NCI-H2081 treated with DMSO at 0.1 percent for 48 hours (cell line): ENCODE measurements at places on chromosomes 1 and 21.

DNA sequence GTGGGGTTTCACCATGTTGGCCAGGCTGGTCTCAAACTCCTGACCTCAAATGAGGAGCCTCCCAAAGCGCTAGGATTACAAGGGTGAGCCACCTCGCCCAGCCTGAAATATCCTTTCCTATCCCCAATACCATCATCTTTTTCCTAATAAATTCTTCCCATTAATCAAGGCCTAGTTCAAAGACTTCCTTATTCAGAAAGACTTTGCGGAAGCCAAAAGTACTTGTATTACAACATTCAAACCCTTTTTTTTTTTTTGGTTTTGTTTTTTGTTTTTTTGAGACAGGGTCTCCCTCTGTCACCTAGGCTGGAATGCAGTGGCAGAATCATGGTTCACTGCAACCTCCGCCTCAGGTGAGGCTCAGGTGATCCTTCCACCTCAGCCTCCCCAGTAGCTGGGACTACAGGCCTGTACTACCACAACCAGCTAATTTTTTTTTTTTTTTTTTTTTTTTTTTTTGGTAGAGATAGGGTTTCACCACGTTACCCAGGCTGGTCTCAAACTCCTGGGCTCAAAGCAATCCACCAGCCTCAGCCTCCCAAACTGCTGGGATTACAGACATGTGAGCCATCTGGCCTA is 7.6 kb downstream of the SLC19A2 start:
- DNase-seq, result no peak

GRCh38 chr21:34942911-34943310 is 106.2 kb downstream of the RUNX1 start:
- DNase-seq, result no peak

DNA sequence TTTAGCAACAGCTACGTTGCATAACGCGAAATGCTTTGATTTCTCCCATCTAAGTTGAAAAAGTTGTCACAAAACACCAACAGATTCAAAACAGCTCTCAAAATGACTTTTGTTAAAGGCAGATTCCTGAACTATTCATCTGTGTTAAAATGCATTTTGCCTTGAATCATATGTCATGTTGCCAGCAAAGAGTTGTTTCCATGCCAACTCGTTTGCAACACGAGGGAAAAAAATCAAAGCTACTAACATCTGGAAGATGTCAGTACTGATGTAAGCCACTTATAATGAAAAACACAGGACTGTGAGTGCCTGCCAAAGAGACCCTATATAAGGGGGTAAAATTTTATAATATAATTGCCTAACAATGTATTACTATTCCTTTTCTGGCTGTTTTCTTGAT is 182.7 kb upstream of the PTBP2 start:
- no peak for DNase-seq

DNA sequence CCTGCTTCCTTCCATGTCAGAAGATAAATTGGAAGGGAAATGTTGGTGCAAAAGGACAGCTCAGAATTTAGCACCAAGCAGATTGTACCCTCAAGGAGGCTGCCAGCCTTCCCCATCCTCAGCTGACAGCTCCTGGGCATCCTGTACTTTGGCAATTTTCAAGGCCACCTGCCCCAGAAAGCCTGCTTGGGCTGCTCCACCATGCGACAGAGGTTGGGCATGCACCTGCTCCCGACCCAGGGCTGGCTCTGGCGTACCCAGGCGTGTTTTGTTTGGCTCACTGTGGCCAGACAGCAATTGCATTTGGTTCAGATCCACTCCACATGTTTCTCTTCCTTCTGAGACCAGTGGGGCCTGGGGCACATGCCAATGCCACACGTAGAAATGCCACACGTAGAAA is 547.8 kb downstream of the NPHP4 start:
- no peak for DNase-seq

DNA sequence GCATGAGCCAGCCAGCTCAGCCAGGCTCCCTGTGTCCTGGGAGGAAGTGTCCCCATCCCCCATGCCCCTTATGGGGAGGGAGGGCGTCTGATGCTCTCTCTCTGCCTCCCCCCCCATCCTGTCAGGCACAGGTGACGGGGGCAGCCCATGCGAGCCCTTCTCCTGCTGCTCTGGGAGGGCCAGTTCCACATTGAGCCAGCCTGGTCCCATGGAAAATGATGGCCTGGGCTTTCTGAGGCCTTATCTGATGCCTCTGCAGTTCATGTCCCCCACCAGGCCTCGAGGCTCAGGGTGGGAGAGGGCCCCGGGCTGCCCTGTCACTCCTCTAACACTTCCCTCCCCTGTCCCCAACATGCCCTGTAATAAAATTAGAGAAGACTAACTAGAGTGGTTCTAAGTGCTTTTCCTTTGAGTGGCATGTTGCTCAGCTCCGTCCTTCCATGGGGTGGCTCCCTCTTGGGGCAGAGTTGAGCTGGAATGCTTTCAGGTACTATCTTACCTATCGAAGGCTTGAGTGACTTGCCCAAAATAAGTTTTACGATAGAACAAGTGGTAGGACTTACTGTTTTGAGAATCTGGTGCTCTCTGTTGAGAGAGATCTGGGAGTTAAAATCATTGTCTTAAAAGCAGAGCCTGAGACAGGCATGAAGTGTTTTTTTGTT is 1.8 kb upstream of the MTFR1L start:
- no peak for DNase-seq

GRCh38 chr21:36203603-36203889 is 46.9 kb downstream of the DOP1B start:
- no peak for DNase-seq

- DNase-seq, result no peak
Observed at GRCh38 chr1:231108516-231109302, 53.1 kb upstream of the TRIM67 start.

DNA sequence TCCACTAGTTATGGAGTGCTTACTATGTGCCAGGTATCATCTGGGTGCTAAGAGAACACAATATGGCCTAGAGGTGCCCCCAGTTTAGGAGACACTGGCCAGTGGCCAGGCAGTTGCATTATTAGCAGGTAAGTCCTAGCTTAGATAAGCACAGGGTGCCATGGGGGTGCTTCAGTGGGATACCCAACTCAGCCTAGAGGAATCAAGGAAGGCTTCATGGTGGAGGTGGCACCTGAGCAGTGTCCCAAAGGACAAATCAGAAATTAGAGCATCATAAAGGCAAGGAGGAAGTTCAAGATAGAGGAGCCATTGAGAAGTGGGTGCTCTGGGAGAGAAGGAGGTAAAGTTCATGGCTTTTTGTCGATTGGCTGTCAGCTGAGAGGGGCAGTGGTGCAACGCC is 31.9 kb upstream of the PKP1 start:
- DNase-seq, result no peak
